ENCODE measurements at places on chromosomes 7 and 10. TPM values are rescaled to one million over a fixed set of nuclear protein-coding genes. Genes with fewer than 3 reads are reported as not detected.

ADRB1 gene
- 0.10 TPM for total RNA-seq

VSTM2A gene
- total RNA-seq: not detected

STOX1 gene
- 0.60 TPM for total RNA-seq

CPED1 gene
- total RNA-seq: 34.6 TPM

DNA sequence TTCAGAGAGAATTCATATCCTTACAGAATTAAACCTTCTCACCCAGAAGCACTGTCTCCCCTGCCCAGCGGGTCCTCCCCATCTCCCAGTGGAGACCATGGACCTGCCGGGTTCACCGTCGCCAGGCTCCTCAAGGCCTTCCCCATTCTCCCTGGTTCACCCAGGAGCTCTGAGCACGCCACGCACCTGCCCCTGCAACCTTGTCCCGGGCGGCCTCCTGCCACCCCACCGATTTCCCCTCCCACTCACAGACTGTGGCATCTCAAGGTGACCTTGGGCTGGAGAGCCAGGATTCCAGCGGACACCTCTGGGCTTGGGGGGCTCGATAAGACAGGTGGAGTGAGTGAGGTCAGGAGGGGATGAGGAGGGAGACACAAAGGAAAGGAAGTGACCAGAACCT lies 135.3 kb downstream of the PTPRN2 start:
- no peak for DNase-seq
